Upper lobe of left lung (tissue), 6 donors: ENCODE measurements at places on chromosomes 16 and 17. TPM values are rescaled to one million over a fixed set of nuclear protein-coding genes. Genes with fewer than 3 reads are reported as not detected.

GRCh38 chr17:1865252-1866037, 35.6 kb downstream of the RPA1 start:
- H3K27ac ChIP-seq, result no peak overlapping the region
- no peaks in the 10 kb centered on the region for H3K4me1 ChIP-seq
- no peaks in the 10 kb centered on the region for H3K36me3 ChIP-seq
- peak; percentile 46 for DNase-seq
- H3K4me3 ChIP-seq, result no peak overlapping the region
- H3K27me3 ChIP-seq, result no peaks in the 10 kb centered on the region

Gene GALNS
- 24.8 TPM for total RNA-seq

- H3K4me3 ChIP-seq, result no peak overlapping the region
- no peak for DNase-seq
- peaks cover 48% of the 10 kb centered on the region for H3K4me1 ChIP-seq
- H3K36me3 ChIP-seq, result no peaks in the 10 kb centered on the region
- H3K27me3 ChIP-seq, result no peaks in the 10 kb centered on the region
Measured at GRCh38 chr16:81513204-81514040, 68.8 kb downstream of the CMIP start.

GRCh38 chr17:59616253-59616920, 3.3 kb upstream of the CLTC start:
- H3K4me3 ChIP-seq, result no peak overlapping the region
- peaks cover 17% of the 10 kb centered on the region for H3K4me1 ChIP-seq
- H3K27me3 ChIP-seq, result no peaks in the 10 kb centered on the region
- H3K36me3 ChIP-seq, result no peaks in the 10 kb centered on the region

Gene WWP2
- total RNA-seq, result 60.2 TPM

- H3K27ac ChIP-seq, result no peak overlapping the region
- H3K4me3 ChIP-seq, result no peak overlapping the region
- H3K36me3 ChIP-seq, result no peaks in the 10 kb centered on the region
- no peaks in the 10 kb centered on the region for H3K27me3 ChIP-seq
- DNase-seq, result no peak
Measured at GRCh38 chr17:38864636-38865398, 5.0 kb upstream of the LASP1 start.

Gene FBXW10
- 0.27 TPM for total RNA-seq
